Foreskin keratinocyte (primary cell): ENCODE measurements at places on chromosomes 7 and 10. TPM values are rescaled to one million over a fixed set of nuclear protein-coding genes. Genes with fewer than 3 reads are reported as not detected.

Gene SYT15B
- total RNA-seq = not detected in 2 replicates

Gene LOXL4
- 0.03 and 0.04 TPM in 2 replicates for total RNA-seq

Gene OGDHL
- total RNA-seq = 0.27 and 0.28 TPM in 2 replicates

Gene PNLIPRP3
- total RNA-seq = 13.4 and 23.5 TPM in 2 replicates

Gene GDF2
- not detected in 2 replicates for total RNA-seq

Gene SPDYE2
- not detected in 2 replicates for total RNA-seq

Gene FZD1
- total RNA-seq = 3.7 and 4.1 TPM in 2 replicates

Gene CC2D2B
- total RNA-seq = 0.24 TPM in 1 of 2 replicates, not detected in the other

Gene ABCB1
- total RNA-seq = not detected in 2 replicates

Gene MSMB
- total RNA-seq = not detected in 2 replicates

Gene CALHM1
- not detected in 2 replicates for total RNA-seq

Gene UPF2
- 20.5 and 22.0 TPM in 2 replicates for total RNA-seq

Gene WBP1L
- 22.9 and 25.8 TPM in 2 replicates for total RNA-seq

Gene KIAA1549
- total RNA-seq = 4.9 and 5.1 TPM in 2 replicates

Gene TAS2R3
- 0.25 and 0.44 TPM in 2 replicates for total RNA-seq

Gene TRIM73
- total RNA-seq = 0.37 and 0.39 TPM in 2 replicates

Gene ZNF853
- 0.03 and 0.07 TPM in 2 replicates for total RNA-seq

Gene NANOS1
- total RNA-seq = 0.67 and 0.78 TPM in 2 replicates

Gene DNAH11
- not detected in 2 replicates for total RNA-seq

Gene BICC1
- 1.2 and 2.0 TPM in 2 replicates for total RNA-seq

Gene ATOH7
- 0.07 TPM in 1 of 2 replicates, not detected in the other for total RNA-seq

Gene MCM10
- total RNA-seq = 28.2 and 35.1 TPM in 2 replicates

Gene SLC26A3
- not detected in 2 replicates for total RNA-seq

Gene NME8
- total RNA-seq = not detected in 2 replicates

Gene CALCR
- not detected in 2 replicates for total RNA-seq

Gene BMPER
- total RNA-seq = 0.20 and 0.25 TPM in 2 replicates

Gene ADAM22
- 0.07 and 0.21 TPM in 2 replicates for total RNA-seq

Gene ACTR3C
- total RNA-seq = 2.8 and 2.9 TPM in 2 replicates

Gene CPEB3
- 0.54 and 0.63 TPM in 2 replicates for total RNA-seq

Gene CALML5
- 2.4 and 65.7 TPM in 2 replicates for total RNA-seq

Gene TMEM209
- total RNA-seq = 22.6 and 24.2 TPM in 2 replicates

Gene SHH
- 0.11 TPM in 1 of 2 replicates, not detected in the other for total RNA-seq

Gene SCART1
- 0.32 and 0.58 TPM in 2 replicates for total RNA-seq

Gene GPRIN2
- total RNA-seq = 0.58 and 0.78 TPM in 2 replicates

Gene FUOM
- total RNA-seq = 22.0 and 33.7 TPM in 2 replicates

Gene RBP3
- total RNA-seq = not detected in 2 replicates

Gene COL26A1
- total RNA-seq = not detected in 2 replicates

Gene MRLN
- total RNA-seq = not detected in 2 replicates

Gene GRM3
- not detected in 2 replicates for total RNA-seq

Gene SPDYE16
- not detected in 2 replicates for total RNA-seq

Gene CPA1
- not detected in 2 replicates for total RNA-seq

Gene CUZD1
- total RNA-seq = 0.92 and 1.0 TPM in 2 replicates

Gene GRB10
- total RNA-seq = 13.4 and 22.6 TPM in 2 replicates

Gene SEMA3D
- 8.3 and 10.6 TPM in 2 replicates for total RNA-seq

Gene OR2A1
- total RNA-seq = not detected in 2 replicates

Gene IDI1
- total RNA-seq = 159 and 181 TPM in 2 replicates

Gene CCM2
- total RNA-seq = 65.4 and 68.9 TPM in 2 replicates

Gene MICALL2
- total RNA-seq = 19.7 and 20.8 TPM in 2 replicates

Gene LAMB4
- total RNA-seq = 0.07 and 0.14 TPM in 2 replicates

Gene HMX2
- not detected in 2 replicates for total RNA-seq

Gene NEUROD6
- not detected in 2 replicates for total RNA-seq

Gene TRIM50
- not detected in 2 replicates for total RNA-seq

Gene PAX4
- not detected in 2 replicates for total RNA-seq

Gene NPY
- total RNA-seq = not detected in 2 replicates

Gene PTTG1IP2
- not detected in 2 replicates for total RNA-seq
